ENCODE measurements at places on chromosomes 1 and 21.

DNA sequence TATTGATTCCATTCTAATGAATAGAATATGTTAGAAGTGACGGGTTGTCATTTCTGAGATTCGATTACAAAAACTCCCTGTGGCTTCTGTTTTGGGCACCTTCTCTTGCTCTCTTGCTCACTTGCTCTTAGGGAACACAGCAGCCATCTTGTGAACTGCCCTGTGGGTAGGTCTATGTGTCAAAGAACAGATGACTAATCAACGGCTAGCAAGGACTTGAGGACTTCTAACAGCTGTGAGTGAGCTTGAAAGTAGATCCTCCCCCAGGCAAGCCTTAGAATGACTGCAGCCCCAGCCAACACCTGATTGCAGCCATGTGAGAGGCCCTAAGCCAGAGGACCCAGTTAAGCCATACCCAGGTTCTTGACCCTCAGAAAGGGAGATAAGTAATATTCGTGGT is 49.3 kb downstream of the AZIN2 start:
- no peak for DNase-seq

GRCh38 chr1:228312136-228312764 is 94.4 kb downstream of the TRIM11 start:
- no peak for DNase-seq

- no peak for DNase-seq
Observed at GRCh38 chr1:246564839-246565750, 966 bp downstream of the TFB2M start.

- no peak for DNase-seq
Observed at GRCh38 chr1:46295306-46295705, 8.1 kb downstream of the LRRC41 start.

GRCh38 chr1:69269491-69269890 is 298.2 kb upstream of the LRRC7 start:
- DNase-seq, result no peak

Measured in NCI-H1694 treated with DMSO at 0.1 percent for 48 hours (cell line).